ENCODE measurements at places on chromosomes 6 and 20.

DNA sequence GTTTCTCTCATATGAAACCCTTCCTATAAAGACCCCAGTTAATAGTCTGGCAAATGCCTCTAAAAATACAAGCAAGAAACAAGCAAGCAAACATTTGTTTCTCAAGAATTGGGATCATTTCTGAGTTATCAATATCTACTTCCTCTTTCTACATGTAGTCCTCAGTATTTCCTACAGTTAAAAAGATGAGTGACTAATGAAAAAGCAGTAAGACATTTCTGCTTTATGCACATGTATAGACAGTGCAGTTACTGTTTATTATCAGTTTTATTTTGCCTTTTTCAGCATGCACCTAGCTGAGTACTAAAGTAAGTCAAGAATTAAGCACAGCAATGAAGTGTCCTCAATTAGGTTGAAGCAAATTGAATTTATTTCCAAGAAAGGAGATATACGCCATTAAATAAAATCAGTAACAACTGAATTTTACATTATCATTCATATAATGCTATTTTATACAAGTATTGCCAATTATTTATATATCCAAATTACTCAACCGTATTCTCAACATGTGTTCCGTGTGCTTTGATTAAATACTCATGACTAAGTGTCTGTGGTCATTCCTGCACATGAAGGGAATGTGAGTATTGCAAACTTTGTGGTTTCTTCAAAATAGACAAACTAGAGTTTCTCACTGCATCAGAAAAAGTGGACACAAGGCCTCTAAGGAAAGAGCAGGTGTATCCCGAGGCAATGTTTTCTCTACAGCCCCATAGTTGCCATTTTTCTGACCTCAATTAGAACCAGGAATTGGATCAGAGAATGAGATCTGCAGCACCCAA, 159.3 kb upstream of the MARCKS start:
- H3K4me1 ChIP-seq = no peaks in the 10 kb centered on the region
- DNase-seq = no peak
- H3K4me3 ChIP-seq = no peak overlapping the region
- no peaks in the 10 kb centered on the region for H3K27me3 ChIP-seq

- H3K4me3 ChIP-seq = no peak overlapping the region
- no peaks in the 10 kb centered on the region for H3K27me3 ChIP-seq
- no peaks in the 10 kb centered on the region for H3K36me3 ChIP-seq
- DNase-seq = no peak
Measured at GRCh38 chr20:42267793-42268384, 649.7 kb upstream of the CHD6 start.

GRCh38 chr6:9103876-9104521, 668.7 kb upstream of the SLC35B3 start:
- H3K36me3 ChIP-seq = no peaks in the 10 kb centered on the region
- H3K4me3 ChIP-seq = no peak overlapping the region
- H3K4me1 ChIP-seq = no peaks in the 10 kb centered on the region
- no peak for DNase-seq
- H3K27me3 ChIP-seq = no peaks in the 10 kb centered on the region

- H3K36me3 ChIP-seq = no peaks in the 10 kb centered on the region
- H3K4me1 ChIP-seq = no peaks in the 10 kb centered on the region
- H3K4me3 ChIP-seq = no peak overlapping the region
- H3K27me3 ChIP-seq = no peaks in the 10 kb centered on the region
- DNase-seq = no peak
- H3K27ac ChIP-seq = no peak overlapping the region
Measured at GRCh38 chr6:125022391-125022989, 60.3 kb downstream of the RNF217 start.

DNA sequence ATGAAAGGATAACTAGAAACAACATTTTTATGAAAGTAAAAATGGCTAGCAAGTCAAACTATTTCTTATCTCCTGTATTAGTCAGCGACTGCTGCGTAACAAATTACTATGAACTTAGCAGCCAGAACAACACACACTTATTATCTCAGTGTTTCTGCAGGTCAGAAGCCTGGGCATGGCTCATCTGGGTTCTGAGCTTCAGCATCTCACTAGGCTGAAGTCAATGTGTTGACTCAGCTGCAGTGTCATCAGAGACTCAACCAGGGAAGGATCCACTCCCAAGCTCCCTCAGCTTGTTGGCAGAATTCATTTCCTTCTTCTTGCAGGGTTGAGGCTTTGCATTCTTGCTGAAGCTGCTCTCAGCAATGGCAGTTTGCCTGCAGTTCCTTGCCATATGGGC, 33.2 kb upstream of the IGF2R start:
- no peak for DNase-seq
- H3K4me3 ChIP-seq = no peak overlapping the region

DNA sequence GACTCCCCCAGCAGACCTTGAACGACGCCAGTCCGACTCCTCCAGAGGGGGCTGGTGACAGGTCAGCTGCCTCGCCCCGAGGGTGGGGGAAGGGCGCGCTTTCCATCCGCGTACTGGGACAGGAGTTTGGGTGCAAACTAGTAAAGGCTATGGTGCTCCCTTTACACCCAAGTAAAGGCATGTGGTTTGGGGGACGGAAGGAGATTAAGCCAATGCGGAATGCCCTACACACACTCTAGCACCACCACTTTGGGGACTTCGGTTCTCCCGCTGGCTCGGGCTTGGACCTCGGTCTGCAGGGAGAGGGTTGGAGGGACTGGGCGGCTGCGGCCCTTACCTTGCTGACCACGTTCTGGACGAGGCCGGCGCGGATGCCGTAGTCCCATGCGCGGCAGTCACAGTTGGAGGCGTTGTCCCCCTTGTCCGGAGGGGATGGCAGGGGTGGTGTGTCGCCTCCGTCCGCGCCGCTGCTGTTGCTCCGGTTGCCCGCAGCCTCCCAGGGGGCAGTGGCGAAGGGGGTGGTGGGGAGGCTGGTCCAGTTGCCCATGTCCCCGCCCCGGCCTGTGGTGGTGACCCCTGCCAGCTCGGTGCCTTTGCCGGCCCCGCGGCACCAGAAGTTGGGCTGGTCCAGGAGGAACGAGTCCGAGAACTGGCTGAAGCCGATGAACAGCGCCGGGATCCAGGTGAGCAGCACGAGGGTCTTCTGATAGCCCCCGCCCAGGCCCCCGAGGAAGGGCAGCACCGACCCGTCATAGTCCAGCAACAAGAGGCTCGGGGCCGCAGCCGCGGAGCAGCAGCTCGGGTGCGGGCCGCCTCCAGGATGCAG, 1.1 kb downstream of the SLC22A23 start:
- peaks cover 22% of the 10 kb centered on the region for H3K4me1 ChIP-seq
- H3K36me3 ChIP-seq = no peaks in the 10 kb centered on the region
- no peak for DNase-seq
- H3K27ac ChIP-seq = peak overlapping the region; percentile 44
- H3K4me3 ChIP-seq = peak overlapping the region; percentile 68
- H3K27me3 ChIP-seq = peaks cover 10% of the 10 kb centered on the region

DNA sequence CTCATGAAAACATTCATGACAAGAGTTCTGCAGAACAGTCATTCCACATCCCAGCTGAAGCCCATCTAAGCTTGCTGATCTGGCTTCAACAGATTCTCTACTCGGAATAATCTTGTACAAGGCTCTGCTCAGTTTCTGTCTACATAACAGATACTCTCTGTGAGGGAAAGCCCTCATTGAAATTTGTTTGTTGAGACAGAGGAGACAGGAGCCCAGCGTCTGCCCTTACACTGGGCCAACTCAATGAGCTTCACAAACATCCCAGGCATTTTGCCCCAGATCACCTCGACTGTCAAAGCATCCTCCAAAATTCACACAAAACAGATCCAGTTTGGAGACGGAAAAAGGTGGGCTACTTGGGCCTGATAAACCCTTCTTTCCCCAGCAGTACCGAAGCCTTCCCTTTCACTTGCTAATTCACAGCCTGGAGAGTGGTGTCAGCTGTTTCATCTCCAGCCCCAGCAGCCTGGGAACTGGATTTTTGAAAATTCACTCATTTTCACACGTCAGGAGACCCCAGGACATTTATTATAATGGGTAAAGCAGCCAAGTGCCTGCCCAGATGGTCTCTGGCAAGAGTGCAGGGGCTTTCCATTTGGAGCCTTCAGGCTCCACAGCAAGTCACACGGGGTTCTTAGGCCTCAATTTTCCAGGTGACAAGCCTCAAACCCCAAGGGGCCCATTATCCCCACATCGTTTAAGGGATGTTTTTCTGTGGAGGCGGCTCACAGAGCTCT, 7.3 kb downstream of the CCDC167 start:
- H3K27ac ChIP-seq = peak overlapping the region; percentile 67
- H3K4me3 ChIP-seq = no peak overlapping the region
- H3K4me1 ChIP-seq = peaks cover 52% of the 10 kb centered on the region
- no peaks in the 10 kb centered on the region for H3K27me3 ChIP-seq
- DNase-seq = no peak

GRCh38 chr6:154706389-154706788, 26.8 kb upstream of the SCAF8 start:
- H3K4me3 ChIP-seq = no peak overlapping the region
- H3K4me1 ChIP-seq = no peaks in the 10 kb centered on the region
- no peak overlapping the region for H3K27ac ChIP-seq
- no peaks in the 10 kb centered on the region for H3K36me3 ChIP-seq

GRCh38 chr6:163427498-163428254, 13.2 kb downstream of the QKI start:
- H3K4me1 ChIP-seq = no peaks in the 10 kb centered on the region
- no peaks in the 10 kb centered on the region for H3K36me3 ChIP-seq

DNA sequence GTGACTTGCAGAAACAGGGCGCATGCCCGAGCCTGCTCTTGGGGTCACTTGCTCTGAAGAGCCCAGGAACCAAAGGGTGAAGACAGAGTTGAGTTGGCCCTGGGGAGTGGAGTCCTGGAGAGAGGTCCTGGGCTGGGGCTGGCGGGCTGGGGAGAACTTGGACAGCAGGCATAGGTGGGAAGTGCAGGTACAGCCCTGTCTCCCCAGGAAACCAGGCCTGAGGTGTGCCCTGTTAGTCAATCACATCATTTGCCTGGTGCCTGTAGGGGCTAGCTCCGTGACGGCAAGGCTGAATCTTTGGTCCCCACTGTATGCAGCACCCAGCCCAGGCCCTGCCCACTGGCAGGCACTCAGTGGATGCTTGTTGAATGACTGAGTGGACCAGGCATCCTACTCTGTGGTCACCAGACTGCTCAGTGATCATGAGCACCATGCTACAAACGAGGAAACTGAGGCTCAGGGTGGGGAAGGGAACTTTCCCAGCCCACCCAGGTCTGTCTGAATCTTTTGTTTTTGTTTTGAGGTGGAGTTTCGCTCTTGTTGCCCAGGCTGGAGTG, 15.6 kb upstream of the NOL4L start:
- no peaks in the 10 kb centered on the region for H3K36me3 ChIP-seq
- no peak overlapping the region for H3K27ac ChIP-seq
- no peak overlapping the region for H3K4me3 ChIP-seq
- no peaks in the 10 kb centered on the region for H3K27me3 ChIP-seq
- H3K4me1 ChIP-seq = no peaks in the 10 kb centered on the region
- DNase-seq = no peak

DNA sequence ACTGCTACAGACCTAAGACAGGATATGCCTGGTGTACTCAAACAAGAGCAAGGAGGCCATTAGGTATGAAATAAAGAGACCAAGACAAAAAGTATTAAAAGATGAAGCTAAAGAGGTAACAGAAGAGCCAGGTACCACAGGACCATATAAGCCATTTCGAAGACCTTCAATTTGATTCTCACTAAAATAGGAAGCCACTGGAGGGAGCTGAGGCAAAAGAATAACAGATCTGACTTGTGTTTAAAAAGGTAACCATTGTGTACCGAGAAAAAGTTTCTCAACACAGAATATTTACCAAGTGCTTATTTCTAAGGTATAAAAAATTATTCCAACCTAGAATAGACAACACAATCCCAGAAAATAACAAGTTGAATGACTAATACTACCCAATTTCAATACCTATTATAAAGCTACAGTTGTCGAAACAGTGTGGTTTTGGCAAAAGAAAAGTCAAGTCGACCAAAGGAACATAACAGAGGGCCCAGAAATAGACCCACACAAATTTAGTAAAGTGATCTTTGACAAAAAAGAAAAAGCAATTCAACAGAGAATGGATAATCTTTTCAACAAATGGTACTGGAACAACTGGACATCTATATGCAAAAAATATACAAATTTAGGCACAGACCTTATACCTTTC, 125.3 kb upstream of the DST start:
- H3K27me3 ChIP-seq = no peaks in the 10 kb centered on the region
- H3K4me3 ChIP-seq = no peak overlapping the region
- H3K36me3 ChIP-seq = no peaks in the 10 kb centered on the region
- H3K4me1 ChIP-seq = no peaks in the 10 kb centered on the region
- H3K27ac ChIP-seq = no peak overlapping the region

DNA sequence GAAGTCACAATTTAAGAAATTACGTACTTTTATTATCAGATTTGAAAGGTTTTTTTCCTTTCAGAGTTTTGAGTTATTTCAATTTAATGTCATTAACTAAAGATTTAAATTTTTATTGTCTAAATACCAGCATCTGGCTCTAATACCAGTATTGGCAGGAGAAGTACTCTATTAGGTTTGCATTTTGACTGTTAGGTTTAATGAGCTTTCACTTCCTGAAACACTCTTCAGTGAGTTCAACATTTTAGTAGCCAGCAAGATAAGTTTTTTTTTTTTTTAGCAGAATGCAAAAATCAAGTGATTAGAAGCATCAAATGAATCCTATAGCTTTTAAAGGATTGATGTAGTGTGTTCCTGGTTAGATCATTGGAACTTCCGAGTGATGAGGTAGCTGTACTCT, 34.0 kb upstream of the SCGN start:
- no peaks in the 10 kb centered on the region for H3K4me1 ChIP-seq
- H3K4me3 ChIP-seq = no peak overlapping the region
- no peaks in the 10 kb centered on the region for H3K36me3 ChIP-seq

DNA sequence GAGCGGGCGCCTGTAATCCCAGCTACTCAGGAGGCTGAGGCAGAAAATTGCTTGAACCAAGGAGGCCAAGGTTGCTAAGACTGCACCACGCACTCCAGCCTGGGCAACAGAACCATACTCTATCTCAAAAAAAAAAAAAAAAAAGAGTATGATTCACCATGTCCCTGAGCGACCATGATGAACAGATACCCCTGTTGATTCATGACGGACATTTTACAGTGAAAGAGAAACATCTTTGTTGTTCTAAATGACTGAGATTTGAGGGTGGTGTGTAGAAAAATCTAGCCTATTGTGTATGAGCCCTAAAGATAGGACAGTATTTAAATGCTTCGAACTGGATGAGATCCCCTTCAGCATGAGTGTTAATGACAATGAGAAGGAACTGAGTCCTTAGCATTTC, 32.8 kb downstream of the RBM24 start:
- DNase-seq = no peak
- no peaks in the 10 kb centered on the region for H3K27me3 ChIP-seq
- no peak overlapping the region for H3K4me3 ChIP-seq
- H3K4me1 ChIP-seq = no peaks in the 10 kb centered on the region
- no peak overlapping the region for H3K27ac ChIP-seq

GRCh38 chr6:24838081-24838480, 39.4 kb upstream of the ARMH2 start:
- no peaks in the 10 kb centered on the region for H3K27me3 ChIP-seq
- peaks cover 19% of the 10 kb centered on the region for H3K4me1 ChIP-seq
- no peak overlapping the region for H3K4me3 ChIP-seq
- no peak for DNase-seq
- no peak overlapping the region for H3K27ac ChIP-seq

Data from effector memory CD4-positive, alpha-beta T cell (primary cell).